GM12891 (cell line): ENCODE measurements at places on chromosomes 3 and 15.

GRCh38 chr3:1269808-1270207 lies 177.0 kb downstream of the CNTN6 start:
- no peak for DNase-seq

DNA sequence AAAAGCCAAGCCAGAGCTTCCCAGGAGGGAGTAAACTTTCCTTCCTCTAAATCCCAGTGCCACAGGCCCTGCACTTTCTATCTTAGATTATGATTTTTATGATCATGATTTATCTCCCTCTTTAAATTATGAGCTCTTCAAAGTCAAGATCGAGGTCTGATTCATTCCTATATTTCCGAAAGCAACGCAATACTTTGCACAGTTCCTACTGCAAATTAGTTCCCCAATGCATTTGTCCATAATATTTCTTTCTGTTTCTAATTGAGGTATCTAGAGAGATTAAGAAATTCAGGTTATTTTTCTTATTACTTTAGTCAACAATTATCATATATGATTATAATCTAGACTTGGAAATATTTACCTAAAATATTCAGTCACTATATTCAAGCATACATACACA lies 173.1 kb upstream of the LPP start:
- DNase-seq, result no peak

DNA sequence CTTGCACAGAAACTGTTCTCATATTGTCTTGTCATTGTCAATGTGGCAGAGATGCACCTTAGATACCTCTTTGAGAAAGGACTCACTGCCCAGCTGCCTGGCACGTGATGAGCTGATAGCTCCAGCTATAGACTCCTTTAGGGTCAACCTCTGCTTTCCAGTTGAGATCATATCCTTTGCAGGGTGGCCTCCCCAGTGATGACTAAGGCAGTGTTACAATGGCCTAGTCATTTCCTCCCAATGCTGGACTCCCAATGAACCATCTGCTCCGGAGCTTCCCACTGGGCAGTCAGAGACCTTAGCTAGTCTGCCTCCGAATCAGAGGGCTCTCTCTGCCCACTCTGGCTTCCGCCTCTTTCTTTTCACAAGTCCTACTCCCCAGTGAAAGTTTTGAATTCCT lies 79.5 kb downstream of the CHRD start:
- DNase-seq, result no peak

DNA sequence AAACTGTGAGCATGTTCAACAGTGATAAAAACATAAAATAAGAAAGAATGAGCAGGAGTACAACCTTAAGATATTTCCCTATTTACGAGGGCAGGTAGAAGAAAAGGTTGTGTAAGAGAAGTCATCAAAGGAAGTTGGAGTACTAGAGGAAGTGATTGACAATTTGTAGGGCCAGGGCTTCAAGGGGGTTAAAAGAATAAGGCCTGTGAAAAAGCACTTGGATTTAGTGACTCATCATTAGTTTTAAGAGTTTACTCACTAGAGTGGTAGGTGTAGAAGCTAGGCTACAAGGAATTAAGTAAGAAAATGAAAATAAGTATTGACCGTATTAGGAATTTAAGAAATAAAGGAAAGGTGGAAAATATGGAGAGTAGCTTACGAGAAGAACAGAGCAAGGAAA lies 23.6 kb downstream of the KCNMB3 start:
- DNase-seq, result no peak

DNA sequence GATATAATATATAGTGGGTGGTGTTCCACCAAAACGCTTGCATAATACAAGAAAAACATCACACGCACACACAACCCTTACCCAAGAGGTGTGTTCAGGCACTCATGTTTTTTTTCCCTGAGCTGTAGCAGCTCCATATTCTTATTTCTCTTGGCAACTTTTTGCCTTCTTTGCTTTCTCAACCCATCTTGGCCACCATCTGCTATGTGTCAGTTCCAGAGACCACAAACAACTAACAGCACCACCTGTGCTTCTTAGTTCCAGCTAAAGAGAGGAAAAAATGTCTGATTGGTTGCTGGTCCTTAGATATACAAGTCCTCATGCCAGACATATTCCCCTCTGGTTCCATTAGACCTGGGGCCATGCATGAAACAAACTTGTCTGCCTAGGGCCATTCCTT lies 11.9 kb downstream of the ACTC1 start:
- no peak for DNase-seq
